ENCODE measurements at places on chromosomes 4 and X. TPM values are rescaled to one million over a fixed set of nuclear protein-coding genes. Genes with fewer than 3 reads are reported as not detected.

DNA sequence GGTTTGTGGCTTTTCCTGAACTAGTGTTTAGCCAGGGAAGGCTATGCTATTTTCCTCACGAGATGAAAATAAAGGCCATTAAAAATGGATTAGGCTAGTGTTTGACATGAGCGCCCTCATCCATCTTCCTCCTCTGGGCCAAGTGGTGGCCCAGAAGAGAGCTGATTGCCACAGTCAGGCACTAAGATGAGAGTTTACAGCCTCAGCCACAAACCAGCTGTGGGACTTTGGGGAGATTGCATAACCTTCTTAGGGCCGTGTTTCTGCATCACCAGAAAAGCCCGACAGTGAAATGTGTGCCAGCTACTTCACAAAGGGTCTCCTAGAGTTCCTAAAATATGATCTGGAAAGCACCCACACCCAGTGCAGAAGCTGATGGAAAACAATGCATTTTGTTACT, 42.3 kb upstream of the LNX1 start:
- no peak for DNase-seq
- no peak overlapping the region for H3K4me3 ChIP-seq
- no peaks in the 10 kb centered on the region for H3K4me1 ChIP-seq
- H3K27me3 ChIP-seq, result peaks cover 23% of the 10 kb centered on the region
- no peak overlapping the region for H3K27ac ChIP-seq

DNA sequence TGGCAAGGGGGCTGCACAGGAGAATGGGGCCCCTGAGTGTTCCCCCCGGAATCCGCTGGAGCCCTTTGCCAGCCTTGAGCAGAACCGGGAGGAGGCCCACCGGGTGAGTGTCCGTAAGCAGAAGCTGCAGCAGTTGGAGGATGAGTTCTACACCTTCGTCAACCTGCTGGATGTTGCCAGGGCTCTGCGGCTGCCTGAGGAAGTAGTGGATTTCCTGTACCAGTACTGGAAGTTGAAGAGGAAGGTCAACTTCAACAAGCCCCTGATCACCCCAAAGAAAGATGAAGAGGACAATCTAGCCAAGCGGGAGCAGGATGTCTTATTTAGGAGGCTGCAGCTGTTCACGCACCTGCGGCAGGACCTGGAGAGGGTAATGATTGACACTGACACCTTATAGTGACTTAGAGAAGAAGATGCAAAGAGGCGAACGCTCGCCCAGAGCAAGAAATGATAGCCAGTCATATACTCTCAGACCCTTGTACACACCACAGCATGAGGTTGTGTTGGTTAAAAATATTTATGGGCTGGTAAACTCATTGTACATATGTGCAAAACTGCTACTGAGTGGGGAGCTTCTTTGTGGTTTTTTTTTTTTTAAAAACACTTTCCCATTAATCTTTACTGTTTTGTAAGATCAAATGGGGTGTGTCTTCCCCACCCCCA, 52.5 kb downstream of the JADE1 start:
- peaks cover 22% of the 10 kb centered on the region for H3K4me1 ChIP-seq
- H3K27me3 ChIP-seq, result no peaks in the 10 kb centered on the region
- DNase-seq, result peak; percentile 88
- H3K4me3 ChIP-seq, result peak overlapping the region; percentile 4
- peak overlapping the region; percentile 57 for H3K27ac ChIP-seq

GRCh38 chrX:109967156-109967555, 35.8 kb upstream of the TMEM164 start:
- no peak overlapping the region for H3K27ac ChIP-seq
- DNase-seq, result no peak
- no peak overlapping the region for H3K4me3 ChIP-seq
- no peaks in the 10 kb centered on the region for H3K36me3 ChIP-seq
- H3K4me1 ChIP-seq, result no peaks in the 10 kb centered on the region
- H3K27me3 ChIP-seq, result no peaks in the 10 kb centered on the region

DNA sequence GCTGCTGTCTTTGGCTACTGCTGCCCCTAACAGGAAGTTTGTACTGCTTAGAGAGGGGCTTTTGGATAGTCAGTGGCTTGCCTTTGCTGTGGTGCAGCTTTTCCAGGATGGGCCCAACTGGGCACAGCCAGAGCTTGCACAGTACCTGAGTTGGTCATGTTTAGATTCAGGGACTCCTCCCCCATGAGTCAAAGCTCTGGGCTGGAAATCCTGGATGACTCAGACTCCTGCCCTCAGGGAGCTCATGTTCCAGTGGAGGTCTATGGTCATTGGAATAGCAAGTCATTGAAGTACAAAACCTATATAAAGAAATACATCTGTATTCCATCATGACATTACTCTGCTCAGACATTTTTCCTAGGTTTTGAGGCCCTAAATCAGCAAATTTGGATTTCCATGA, 66.7 kb upstream of the PJA1 start:
- no peaks in the 10 kb centered on the region for H3K36me3 ChIP-seq
- H3K27ac ChIP-seq, result no peak overlapping the region
- H3K4me1 ChIP-seq, result no peaks in the 10 kb centered on the region
- no peak overlapping the region for H3K4me3 ChIP-seq

The SMIM10L2A gene
- 4.7 TPM for total RNA-seq

- DNase-seq, result peak; percentile 82
- no peak overlapping the region for H3K27ac ChIP-seq
- no peak overlapping the region for H3K4me3 ChIP-seq
- peaks cover under 1% of the 10 kb centered on the region for H3K36me3 ChIP-seq
- H3K27me3 ChIP-seq, result no peaks in the 10 kb centered on the region
These were observed 1.0 kb upstream of the PRDX4 start for GRCh38 chrX:23666282-23666681.

- no peak overlapping the region for H3K27ac ChIP-seq
- H3K4me3 ChIP-seq, result no peak overlapping the region
- DNase-seq, result no peak
- peaks cover 18% of the 10 kb centered on the region for H3K27me3 ChIP-seq
These were observed 5.5 kb upstream of the FIP1L1 start for GRCh38 chr4:53371843-53372521.

DNA sequence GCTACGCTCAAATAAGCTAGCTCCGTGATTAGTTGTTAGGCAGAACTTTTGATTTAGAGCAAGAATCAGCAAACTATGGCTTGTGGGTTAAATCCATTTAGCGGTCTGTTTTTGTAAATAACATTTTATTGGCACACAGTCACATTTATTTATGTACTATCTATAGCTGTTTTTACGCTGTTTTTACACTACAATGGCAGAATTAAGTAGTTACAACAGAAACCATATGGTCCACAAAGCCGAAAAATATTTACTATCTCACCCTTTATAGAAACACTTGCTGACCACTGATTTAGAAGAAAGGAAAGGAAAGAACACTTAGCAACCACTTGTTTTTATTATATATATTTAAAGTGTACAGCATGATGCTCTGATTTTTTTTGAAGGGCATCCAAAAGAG, 41.1 kb downstream of the THOC2 start:
- no peak overlapping the region for H3K27ac ChIP-seq
- peaks cover 50% of the 10 kb centered on the region for H3K36me3 ChIP-seq
- H3K27me3 ChIP-seq, result no peaks in the 10 kb centered on the region
- H3K4me3 ChIP-seq, result no peak overlapping the region
- no peak for DNase-seq

Data from spleen (tissue), 13 donors.